Left ventricle myocardium inferior (tissue), 1 donor: ENCODE measurements at places on chromosomes 2 and 18. TPM values are rescaled to one million over a fixed set of nuclear protein-coding genes. Genes with fewer than 3 reads are reported as not detected.

GRCh38 chr2:231676243-231676642, 32.1 kb upstream of the PTMA start:
- no peak overlapping the region for H3K4me3 ChIP-seq
- no peaks in the 10 kb centered on the region for H3K36me3 ChIP-seq
- DNase-seq = no peak
- H3K4me1 ChIP-seq = peaks cover 51% of the 10 kb centered on the region
- no peak overlapping the region for H3K27ac ChIP-seq

DNA sequence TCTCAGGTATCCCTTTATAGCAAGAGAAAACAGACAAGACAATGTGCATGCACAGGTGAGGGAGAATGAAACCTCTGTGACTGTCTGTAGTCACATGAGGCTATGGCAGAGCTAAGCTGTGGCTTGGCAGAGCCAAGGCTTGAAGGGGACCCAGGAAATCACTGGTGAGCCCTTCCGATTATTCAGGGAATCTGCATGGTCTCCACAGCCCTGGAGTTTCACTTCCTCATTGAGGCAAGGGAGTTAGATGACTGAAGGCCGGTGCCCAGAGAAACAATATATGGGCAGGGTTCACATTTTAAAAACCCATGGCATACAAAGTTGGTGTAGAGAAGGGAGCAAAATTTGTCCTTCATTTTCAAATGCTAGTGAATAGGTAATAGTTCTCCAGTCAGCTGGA, 144.4 kb upstream of the REV1 start:
- H3K27me3 ChIP-seq = no peaks in the 10 kb centered on the region
- H3K27ac ChIP-seq = no peak overlapping the region
- no peak overlapping the region for H3K4me3 ChIP-seq
- H3K4me1 ChIP-seq = peaks cover 30% of the 10 kb centered on the region
- no peak for DNase-seq

DNA sequence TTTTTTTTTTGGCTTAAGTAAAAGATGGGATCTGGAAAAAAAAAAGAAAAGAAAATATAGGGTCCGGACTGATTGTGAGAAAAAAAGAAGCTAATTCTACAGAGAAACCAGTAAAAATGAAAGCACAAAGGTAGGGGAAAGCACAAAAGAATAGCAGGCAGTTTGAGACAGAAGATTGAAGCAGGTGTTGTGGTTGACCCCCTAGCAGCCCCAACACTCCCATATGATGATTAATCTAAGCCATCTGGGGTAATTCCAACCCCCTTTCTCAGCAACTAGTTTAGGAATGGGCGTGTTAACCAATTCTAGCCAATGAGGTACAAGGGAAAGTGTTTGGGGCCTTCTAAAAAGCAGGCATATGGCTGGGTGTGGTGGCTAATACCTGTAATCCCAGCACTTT, 77.0 kb downstream of the MBD2 start:
- no peaks in the 10 kb centered on the region for H3K4me1 ChIP-seq
- no peak overlapping the region for H3K27ac ChIP-seq
- no peak for DNase-seq

DNA sequence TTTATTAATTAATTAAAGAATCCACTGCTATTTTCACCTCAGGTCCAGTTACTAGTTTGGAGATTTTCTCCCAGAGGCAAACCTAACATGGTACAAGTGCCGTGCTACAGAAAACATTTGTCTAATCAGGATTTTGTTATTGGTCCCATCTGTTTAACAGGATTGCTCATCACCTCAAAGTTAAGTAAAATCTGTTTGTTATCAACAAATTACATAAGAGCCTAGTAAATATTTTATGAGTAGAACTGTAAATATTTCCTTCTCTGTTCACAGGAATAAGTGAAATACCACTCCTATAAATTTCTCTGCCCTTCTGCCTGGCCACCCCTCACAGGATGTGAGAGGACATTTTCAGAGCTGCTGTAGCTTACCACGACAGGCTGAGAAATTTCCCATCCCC, 200.2 kb downstream of the RAD51AP2 start:
- H3K27me3 ChIP-seq = no peaks in the 10 kb centered on the region
- DNase-seq = no peak
- H3K36me3 ChIP-seq = no peaks in the 10 kb centered on the region

DNA sequence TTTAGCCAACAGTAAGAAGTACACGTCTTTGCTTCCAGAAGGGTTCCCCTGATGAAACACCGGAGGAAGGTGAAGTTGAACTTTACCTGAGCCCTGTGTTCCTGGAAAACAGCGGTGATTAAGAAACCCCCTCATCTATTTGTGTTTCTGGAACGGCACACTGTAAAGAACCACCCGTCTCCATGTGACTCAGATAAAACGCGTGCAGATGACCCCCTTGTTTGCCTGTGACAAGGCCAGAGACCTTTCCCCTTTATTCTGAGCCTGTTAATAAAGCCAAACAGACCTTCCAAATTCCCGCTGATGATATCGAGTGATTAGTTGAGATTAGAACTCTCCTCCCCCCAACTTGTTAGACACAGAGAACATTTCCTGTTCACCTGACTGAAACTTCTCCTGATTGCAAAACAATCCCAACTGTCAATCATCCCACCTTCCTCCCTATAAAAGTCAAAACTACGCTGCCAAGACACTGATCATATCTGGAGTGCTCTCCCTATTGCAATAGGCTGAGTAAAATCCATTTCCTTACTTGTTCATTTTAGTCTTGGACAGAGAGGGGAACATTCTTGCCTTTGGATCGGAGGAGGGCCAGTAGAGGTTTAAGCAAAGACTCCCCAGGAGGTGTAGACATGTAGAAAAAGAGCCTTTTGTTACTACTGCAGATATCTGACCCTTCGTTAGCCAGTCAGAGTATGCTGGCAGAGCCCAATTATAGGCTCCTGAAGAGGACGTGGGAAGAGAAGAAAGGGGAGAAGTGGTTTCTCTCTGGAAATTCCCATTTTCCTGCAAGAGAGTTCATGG, 914 bp upstream of the IWS1 start:
- H3K36me3 ChIP-seq = peaks cover 17% of the 10 kb centered on the region
- peaks cover 42% of the 10 kb centered on the region for H3K4me1 ChIP-seq
- DNase-seq = no peak
- no peaks in the 10 kb centered on the region for H3K27me3 ChIP-seq

- H3K36me3 ChIP-seq = no peaks in the 10 kb centered on the region
- DNase-seq = no peak
- no peak overlapping the region for H3K4me3 ChIP-seq
- H3K27me3 ChIP-seq = peaks cover 51% of the 10 kb centered on the region
Measured at GRCh38 chr2:43832457-43832856, 6.2 kb downstream of the ABCG5 start.

DNA sequence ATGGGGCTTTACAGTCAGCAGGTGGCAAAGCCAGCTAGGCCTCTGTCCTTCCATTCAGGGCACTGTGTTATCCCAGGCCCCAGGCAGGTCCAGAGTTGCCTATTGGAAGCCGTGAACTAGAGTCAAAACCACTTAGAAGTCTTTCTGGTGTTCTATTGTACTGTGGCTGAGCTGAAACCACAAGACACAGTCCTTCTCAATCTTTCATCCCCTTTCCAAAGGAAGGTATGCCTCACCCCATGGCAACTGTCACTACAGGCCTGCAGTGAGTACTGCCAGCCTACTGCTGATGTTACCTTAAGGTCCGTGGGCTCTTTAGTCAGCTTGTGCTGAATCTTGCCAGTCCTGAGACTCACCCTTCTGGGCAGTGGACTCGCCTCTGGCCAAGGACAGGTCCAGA, 181.6 kb downstream of the GULP1 start:
- no peaks in the 10 kb centered on the region for H3K27me3 ChIP-seq
- no peak for DNase-seq
- no peak overlapping the region for H3K4me3 ChIP-seq
- H3K27ac ChIP-seq = no peak overlapping the region
- H3K36me3 ChIP-seq = no peaks in the 10 kb centered on the region

- H3K27ac ChIP-seq = peak overlapping the region; percentile 57
- no peak overlapping the region for H3K4me3 ChIP-seq
- H3K27me3 ChIP-seq = peaks cover 9% of the 10 kb centered on the region
Measured at GRCh38 chr2:170503971-170504809, 210.9 kb upstream of the SP5 start.

CFAP65 gene
- not detected for total RNA-seq
